ENCODE measurements at places on chromosomes 2 and 18.

GRCh38 chr18:65498605-65499004 lies 252.2 kb upstream of the CDH7 start:
- DNase-seq: no peak

GRCh38 chr2:27074738-27075565 lies 3.5 kb upstream of the EMILIN1 start:
- no peak for DNase-seq

DNA sequence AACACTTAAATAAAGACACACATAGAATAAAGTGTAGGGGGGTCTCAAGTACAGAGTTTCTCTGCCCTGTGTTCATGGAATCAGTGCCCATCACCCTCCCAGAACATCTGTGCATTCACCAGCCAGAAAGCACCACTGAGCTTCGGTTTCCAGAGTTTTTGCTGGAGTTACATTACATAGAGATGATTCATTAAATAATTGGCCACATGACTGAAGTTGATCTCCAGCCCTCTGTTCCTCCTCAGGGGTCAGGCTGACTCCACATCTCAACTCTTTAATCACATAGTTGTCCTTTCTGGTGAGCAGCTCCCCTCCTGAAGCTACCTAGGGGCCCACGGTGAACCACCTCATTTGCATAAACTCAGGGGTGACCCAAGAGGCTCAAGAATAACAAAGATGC lies 129.8 kb downstream of the METTL4 start:
- DNase-seq: no peak

- DNase-seq: no peak
These were observed 32.1 kb upstream of the RHOB start for GRCh38 chr2:20414806-20415205.

DNA sequence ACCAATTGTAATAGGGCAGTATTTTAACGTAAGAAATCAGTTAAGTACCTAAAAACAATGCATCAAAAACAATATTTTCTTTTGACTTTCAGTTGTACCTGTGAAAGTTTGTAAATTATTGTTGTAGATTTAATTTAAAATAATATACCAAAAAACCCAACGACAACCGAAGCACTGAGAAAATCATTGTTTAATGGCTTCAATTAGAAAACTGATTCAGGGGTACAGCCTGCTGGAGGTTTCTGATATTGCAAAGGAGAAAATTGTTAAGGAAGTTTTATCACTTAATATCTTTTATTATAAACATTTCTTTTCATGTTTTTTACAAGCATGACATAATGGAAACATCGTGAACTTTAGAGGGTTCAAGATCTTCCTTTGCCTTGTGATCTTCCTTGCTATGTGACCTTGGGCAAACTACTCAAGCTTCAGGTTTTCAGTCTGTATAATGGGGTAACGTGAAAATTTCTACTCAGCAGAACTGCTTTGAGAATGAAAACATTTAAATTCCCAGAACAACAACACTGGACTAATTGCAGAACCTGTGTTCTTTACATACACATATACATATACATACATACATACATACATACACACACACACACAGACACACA lies 76.3 kb upstream of the GLS start:
- DNase-seq: no peak
